Activated T-cell treated with anti-CD3 and anti-CD28 coated beads for 1 hour (primary cell): ENCODE measurements at places on chromosomes 2 and 18.

- DNase-seq: peak; percentile 4
Observed at GRCh38 chr2:85066874-85067351, 66.3 kb upstream of the TCF7L1 start.

- no peak for DNase-seq
Observed at GRCh38 chr2:157107877-157108276, 149.6 kb upstream of the GALNT5 start.

DNA sequence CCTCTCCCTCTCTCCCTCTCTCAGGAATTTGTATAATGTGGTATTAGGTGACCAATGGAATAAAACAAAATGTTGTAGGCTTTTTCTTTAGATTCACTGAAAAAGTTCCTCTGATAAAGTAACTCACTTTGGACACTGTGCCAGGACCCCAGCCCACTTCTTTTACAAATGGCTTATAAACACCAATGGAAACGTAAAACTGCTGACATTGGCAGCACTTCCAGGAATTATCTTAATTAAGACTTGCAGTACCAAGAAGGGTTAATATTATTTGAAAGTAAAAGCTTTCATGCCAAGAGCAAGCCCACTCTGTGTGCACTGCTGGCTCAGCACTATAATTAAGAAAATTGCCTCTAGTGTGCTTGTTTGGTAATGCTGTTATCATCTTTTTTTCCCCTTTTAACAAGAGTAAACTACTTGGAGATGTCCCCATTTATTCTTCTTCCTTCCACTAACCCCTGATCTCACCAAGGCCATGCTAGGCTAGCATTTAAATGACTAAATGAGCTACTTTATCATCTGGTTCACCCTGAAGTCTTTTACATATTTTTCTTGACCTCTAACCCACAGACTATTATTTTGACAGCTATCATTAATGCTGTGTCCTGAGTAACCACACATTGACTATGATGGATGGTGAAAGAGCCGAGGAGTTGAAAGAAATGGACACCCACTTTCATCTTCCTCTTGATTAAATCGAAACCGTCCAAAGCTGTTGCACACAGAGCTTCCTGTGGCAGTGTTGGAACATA is 232.2 kb upstream of the ETAA1 start:
- no peak for DNase-seq

GRCh38 chr18:6255886-6256285 is 158.8 kb downstream of the L3MBTL4 start:
- no peak for DNase-seq

DNA sequence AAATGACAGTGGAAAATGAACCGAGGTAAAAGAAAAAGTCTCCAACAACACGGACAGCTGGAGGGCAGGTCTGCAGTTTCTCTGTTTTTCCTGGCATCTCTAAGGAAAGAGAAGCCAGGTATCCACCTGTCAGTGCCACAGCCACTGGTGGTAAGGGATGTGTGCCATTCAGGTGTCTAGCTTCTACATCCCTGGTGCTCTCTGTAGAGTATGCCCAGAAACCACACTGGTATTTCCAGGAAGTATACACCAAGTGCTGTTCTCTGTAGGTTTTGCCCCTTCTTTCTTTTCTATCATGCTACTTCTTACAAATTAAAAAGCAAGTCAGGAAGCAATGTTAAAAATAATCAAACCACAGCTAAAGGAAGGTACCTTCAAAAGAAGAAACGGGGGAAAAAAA is 7.6 kb upstream of the AGFG1 start:
- no peak for DNase-seq

- no peak for DNase-seq
Observed at GRCh38 chr2:13193900-13194299, 477.2 kb downstream of the TRIB2 start.

DNA sequence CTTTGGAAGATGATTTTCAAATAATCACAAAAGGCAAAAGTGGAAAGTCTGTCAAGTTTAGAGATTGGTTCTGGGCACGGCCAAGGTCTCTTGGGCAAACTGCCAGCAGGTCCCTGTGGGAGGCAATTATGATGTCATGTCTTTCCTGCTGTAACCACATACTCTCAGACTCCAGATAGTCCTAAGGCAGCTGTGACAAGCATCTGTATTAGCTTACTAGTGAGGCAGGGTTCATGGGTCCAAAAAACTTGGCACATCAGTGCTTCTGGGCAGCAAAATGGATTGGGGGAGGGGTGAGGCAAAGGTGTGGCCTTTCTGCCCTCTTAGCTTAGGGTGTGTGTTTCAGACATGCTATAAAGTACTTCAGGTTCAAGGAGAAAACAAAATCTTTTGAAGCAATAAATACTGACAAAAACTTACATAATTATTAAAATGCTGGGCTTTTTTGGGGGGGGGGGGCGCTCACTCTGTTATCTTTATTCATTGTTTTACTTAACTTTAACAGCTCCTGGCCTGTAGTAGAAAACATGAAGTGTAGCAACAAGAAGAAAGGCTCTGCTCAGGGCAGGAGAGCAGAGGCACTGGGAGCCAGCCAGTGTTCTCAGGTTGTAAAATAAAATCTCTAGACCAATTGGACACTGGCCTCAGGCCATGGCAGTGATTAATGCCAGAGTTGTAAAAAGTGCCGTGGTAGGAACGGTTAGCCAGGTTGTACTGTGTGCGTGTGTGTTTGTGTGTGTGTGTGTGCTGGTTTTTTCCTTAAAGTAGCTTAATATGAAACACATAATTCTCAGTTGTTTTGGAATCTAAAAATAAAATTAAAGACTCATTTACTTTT is 14.3 kb upstream of the TANC1 start:
- no peak for DNase-seq

DNA sequence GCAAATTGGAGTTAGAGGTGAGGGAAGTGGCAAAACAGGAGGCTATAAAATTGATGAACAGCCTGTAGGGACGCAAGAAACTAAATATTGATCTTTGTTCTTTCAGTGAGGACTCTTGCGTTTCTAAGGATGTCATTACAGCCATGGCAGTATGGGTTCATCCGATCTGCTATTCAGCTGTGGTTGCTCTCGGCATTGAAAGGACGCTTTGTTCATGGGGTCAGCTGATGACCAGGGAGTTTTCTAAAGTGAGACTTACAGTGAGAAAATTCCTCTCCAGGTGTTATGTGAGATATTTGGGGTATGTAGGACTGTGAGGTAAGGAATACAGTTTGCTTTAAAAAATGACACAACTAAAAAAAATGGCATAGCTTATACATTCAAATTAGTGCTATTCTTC is 52.7 kb upstream of the PELI1 start:
- DNase-seq: no peak

DNA sequence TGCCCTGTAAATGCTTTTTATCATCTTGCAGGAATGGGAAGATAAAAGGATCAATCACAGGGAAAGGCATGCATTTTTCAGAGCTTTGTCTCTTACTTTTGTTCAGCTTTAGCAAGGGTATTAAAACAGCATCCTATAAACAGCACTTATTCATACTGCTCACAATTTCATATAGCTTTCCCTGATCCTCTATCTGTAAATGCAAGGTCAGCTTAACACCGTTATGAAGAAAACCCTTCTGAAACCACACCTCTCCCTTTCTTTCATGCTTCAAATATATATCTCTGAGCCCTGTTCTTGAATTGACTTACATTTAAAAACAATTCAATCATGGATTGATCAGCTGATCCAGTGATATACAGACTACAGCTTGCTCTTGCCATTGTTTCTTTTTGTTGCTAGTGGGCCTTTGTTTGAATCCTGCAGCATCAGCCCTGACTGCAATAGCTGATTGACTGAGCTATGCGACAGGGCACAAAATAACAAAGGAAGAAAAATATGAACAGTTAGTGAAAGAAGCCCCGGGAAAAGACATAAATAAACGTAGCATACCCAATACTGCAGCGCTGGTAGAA is 795.5 kb upstream of the CDH2 start:
- DNase-seq: no peak

DNA sequence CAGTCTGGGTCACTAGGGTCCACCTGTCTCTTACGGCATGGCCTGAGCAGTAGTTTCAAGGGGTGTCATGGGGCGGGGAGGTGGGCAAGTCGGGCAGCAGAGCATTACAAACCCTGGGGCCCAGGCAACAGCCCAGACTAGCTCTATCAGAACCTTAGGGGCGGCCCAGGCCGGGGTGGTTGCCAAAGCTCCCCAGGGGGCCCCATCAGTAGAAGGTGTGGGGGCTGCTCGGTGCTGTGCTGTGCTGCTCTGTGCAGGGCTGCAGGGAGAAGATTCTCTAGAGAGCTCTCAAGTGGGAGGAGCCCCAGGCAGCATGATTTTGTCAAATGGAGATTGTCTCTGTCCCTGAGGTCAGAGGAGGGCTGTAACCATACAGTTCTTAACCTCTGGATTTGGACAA is 36.4 kb upstream of the SLC14A1 start:
- no peak for DNase-seq

GRCh38 chr2:46562451-46562840 is 83.1 kb downstream of the TMEM247 start:
- no peak for DNase-seq

- no peak for DNase-seq
Observed at GRCh38 chr2:113176696-113177355, 3.1 kb downstream of the PSD4 start.

GRCh38 chr2:200041639-200042038 is 86.3 kb downstream of the MAIP1 start:
- DNase-seq: no peak

GRCh38 chr2:44324971-44325426 is 36.3 kb downstream of the PREPL start:
- DNase-seq: no peak

- no peak for DNase-seq
Observed at GRCh38 chr2:113129519-113130078, 2.2 kb downstream of the IL1RN start.

DNA sequence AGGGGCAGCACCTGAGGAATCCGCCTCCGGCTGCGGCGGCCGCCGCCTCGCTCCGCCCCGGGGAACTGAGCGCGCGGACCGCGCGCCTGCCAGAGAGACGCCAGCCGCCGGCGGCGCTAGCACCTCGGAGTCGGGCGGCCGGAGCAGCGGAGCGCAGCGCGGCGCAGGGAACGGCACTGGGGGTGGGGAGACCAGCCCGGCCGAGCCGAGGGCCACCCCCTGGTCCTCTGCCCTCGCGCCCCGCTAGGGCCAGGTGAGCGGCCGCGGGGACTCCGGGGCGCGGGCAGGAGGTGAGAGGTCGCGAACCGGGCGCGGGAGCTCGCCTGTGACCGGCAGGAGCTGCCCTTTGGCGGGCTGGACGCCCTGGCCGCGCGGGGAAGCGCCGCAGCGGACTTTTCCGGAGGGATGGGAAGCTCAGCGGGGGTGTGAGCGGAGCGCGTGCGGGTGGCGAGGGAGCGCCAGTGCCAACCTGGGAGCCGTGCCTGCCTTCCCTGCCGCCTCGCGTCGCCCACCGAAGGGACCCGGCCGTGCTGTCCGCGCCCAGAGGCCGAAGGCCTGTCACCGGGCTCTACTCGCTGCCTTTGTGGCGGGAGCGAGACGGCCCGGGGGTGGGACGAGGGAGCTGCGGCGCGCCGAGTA is at the start of gene GREB1L:
GREB1L (plus strand) TSS at position 92 of the 639 bp plus-strand sequence. CDS start 141,287 bp downstream, outside the sequence.
- DNase-seq: no peak

DNA sequence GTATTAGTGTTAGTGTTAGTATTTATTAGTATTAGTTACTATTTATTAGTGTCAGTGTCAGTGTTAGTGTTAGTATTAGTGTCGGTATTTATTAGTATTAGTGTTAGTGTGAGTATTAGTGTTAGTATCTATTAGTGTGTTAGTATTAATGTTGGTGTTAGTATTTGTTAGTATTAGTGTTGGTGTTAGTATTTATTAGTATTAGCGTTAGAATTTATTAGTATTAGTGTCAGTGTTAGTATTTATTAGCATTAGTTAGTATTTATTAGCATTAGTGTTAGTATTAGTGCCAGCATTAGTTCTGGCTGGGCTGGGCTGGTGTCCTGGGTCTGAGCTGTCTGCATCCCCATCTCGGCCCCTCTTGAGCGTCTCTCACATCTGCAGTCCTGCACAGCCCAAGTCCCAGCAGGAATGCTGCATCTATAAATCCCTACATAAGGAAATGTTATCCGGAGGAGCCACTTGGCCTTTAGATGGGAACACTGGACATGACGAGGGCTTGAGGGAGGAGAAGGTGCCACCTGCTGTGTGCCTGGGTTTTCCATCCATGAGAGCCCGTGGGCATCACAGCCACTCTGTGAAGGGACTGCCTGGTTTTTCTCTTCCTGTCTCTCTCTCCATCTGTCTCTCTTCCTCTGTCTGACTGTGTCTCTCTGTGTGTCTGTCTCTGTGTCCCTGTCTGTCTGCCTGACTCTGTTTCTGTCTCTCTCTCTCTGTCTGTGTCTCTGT is 33.6 kb downstream of the TWIST2 start:
- no peak for DNase-seq

- DNase-seq: no peak
Observed at GRCh38 chr2:138814123-138814898, 34.1 kb upstream of the NXPH2 start.

GRCh38 chr2:190060019-190060418 is 2.5 kb downstream of the MSTN start:
- no peak for DNase-seq

DNA sequence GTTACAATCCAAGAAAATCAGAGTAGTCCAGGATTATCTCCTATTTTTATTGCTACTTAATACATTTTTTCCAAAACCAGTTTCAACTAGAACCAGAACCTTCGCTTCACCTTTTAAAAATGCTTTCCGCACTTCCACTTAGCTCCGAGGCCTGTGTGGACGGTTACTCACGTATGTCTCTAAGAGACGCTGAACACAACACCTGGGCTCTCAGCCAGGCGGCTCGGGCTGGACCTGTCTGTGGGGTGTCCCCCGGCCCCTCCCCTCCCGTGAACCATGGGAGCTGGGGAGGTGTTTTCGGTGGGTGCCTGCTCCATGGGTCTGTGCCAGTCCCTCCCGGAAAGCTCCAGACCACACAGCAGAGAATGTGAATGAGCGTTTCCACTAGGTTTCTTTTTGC is 223.8 kb downstream of the GLI2 start:
- no peak for DNase-seq

- DNase-seq: no peak
Observed at GRCh38 chr2:197234671-197235191, 75.8 kb downstream of the ANKRD44 start.

DNA sequence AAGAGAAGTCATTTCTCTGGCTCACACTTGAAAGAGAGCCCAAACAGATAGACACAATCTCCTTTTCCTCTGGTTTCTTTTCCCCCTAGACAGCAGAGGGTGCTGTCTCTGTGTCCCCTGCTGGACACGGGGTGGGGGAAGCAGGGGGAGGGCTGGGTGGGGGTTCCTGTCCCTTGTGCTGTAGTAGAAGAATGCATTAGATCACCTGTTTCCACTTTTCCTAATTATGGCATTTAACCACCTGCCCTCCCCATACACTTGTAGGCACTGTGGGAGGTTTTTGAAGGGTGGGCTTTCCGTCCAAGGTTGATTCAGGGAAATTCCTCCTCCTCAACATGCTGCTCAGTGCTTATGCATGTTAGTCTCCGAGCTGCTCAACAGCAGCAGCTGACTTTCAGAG is 206.2 kb upstream of the EPAS1 start:
- DNase-seq: no peak

- DNase-seq: no peak
Observed at GRCh38 chr18:79554945-79555645, 124.5 kb upstream of the CTDP1 start.
